ENCODE measurements at places on chromosomes 4 and X.

DNA sequence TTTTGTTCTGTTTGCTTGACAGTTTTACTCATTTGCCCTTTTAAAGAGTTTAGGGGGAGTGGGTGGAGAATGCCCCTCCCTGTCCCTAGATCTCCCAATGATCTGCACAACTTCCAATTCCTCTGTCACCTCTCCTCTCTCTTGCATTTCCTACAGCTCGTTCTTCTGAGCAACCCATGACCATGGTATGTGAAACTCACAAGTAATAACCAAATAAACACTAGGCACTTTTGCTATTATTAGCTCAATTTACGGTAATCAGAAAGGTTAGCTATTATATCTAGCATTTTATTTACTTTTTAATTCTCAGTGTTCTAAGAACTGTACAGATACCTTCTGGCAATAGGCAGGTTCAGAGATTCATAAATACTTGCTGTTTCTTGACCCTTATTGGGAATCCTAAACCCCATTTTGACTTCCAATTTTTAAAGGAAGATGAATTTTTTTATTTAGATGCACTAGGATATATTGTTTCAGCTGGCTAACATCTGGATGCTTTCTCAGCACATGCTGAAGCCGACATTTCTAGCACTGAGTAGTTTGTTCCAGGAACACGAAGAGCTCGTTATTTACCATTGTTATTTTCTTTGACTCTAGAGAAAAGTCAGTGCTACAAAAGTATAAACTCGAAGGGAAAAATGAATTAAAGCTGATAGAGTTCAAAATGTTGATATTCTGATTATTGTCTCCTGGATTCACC, 194.7 kb upstream of the TLL1 start:
- DNase-seq = no peak

GRCh38 chrX:112865464-112866025, 24.9 kb upstream of the AMOT start:
- DNase-seq = no peak

DNA sequence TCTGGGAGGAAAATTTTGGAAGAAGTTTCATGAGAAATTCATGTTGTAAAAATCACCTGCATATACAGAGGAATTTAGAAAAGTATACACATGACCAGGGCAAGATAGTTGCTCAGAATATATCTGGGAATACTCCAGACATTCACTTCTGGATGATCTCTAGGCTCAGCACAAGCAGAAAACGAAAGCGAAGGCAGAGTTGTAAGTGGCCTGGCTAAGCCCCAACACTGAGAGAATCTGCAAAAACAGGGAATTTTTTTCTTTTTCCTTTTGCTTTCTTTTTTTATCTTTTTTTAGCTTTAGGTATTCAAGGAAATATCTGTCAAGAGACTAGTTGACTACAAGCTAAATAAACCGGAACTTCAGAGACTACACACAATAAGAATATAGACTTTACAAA, 207.2 kb downstream of the FGF13 start:
- no peak for DNase-seq

DNA sequence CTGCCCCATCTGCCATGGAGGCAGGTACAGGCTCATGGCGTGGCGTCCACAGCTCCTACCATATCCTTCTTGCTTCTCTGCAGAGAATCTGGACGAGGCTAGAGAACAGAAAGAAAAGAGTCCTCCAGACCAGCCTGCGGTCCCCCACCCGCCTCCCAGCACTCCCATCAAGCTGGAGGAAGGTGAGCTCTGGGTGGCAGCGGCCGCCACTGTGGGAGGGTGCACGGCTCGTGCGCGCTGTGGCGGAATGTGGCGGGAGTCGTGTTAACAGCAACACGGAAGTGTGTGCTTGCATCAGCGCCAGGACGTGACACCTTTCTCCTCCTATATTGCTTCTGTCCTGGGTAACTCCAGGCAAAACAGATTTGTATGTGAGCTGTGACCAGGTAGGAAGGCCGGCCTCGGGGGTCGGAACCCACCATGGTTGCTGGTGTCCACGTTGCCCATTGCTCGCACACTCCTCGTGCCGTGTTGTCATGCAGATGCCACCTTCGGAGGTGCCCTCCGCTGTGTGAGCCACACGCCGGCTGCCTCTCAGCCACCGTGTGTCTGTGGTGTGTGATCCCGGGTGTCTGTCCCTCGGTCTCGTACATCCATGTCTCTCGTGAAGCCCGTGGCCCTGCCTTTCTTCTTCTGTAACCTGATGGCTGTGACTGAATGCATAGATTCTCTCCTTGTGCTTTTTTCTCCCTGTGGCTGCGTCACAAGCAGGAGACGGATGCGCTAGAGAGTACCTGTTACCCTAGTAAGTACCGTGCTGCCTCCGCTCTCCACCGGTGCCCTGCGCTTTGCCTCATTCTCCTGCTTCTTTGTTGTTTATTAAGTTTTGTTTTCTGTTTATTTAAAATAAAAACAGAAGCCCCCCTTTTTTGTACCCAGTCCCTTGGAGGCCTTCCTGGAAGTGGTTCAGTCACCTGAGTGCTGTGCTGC, 37.0 kb downstream of the NOP14 start:
- no peak for DNase-seq

DNA sequence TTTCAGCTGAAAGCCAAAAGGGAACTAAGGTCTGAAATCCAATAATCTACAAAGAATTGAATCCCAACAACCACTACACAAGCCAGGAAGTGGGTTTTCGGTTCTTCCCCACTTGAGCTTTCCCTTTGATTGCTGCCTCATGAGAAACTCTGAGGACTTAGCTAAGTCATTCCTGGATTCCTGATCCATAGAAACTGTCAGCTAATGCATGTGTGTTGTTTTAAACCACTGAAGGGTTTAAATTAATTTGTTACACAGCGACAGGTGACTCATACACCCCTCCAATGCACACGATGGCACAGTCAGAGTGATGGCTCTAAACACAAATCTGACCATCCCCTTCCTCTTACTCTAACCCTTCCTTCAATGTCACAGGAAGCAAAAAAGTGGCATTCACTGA, 282.9 kb downstream of the RAB28 start:
- DNase-seq = no peak

DNA sequence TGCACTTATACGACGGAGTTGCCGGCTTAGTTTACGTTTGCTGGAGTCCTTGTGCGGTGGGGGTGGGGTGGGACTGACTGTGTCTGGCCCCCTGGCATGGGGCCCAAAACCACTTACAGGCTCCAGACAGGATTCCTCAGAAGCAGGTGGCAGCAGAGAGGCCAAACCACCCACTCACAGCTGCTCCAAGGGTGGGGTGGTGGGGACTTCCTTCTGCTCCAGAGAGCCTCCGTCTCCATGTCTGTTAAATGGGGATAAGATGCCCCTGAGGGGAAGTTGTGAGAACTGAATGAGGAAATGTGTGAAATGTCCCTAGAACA, 36.7 kb downstream of the PSAPL1 start:
- no peak for DNase-seq

DNA sequence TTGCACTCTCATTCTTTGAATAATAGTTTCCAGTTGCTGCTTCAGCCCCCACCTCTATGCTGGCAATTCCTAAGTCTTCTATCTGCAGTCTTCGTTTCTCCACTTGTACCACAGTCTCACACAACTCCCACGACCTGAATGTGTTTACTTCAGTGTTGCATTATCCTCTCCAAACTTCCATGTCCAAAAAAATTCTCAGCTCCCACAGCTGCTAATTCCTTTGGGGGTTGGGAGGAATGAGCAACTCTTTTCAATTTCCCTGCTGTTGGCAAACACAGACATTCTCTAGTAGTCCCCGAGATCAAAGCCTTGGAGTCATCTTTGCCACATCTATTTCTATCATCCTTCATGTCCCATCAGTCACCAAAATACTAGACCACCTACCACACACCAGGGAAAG, 14.4 kb upstream of the CDS1 start:
- no peak for DNase-seq

- no peak for DNase-seq
Observed at GRCh38 chrX:14380044-14380443, 149.3 kb upstream of the GLRA2 start.

GRCh38 chr4:128550060-128550459, 259.4 kb upstream of the JADE1 start:
- DNase-seq = no peak

DNA sequence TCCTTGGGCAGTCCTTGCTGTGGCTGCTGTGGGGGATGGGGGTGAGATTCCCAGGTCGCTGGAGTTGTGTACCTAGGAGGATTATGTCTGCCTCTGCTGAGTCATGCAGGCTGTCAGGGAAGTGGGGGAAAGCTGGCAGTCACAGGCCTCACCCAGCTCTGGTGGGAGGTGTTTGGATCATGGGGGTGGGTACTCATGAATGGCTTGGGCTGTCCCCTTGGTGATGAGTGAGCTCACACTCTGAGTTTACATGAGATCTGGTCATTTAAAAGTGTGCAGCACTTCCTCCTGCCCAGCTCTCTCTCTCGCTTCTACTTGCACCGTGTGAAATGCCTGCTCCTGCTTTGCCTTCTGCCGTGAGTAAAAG, 24.6 kb upstream of the PDLIM3 start:
- DNase-seq = no peak

Measured in amygdala (tissue), 56 donors.